Cortex of kidney (tissue), 1 donor: ENCODE measurements at places on chromosomes 11 and 22.

DNA sequence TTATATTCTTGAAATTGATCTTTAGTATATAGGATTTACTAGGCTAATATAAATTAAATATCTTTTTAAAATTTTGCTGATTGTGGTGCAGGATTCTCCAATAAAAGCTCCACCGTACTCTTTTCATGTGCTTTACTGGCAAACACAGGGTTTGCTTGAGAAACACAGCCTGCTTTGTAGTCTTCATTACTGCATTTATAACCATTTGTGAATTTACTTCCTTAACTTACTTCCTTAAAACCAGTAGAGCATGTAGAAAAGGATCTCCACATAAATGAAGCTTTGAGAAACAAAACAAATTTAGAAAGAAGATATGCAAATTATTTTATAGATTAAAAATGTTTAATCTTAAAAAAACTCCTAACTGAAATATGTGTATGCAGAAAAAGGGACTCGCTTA is 28.8 kb downstream of the SWAP70 start:
- no peak for DNase-seq

GRCh38 chr11:40314327-40314726 is 1145.1 kb downstream of the LRRC4C start:
- DNase-seq = no peak

DNA sequence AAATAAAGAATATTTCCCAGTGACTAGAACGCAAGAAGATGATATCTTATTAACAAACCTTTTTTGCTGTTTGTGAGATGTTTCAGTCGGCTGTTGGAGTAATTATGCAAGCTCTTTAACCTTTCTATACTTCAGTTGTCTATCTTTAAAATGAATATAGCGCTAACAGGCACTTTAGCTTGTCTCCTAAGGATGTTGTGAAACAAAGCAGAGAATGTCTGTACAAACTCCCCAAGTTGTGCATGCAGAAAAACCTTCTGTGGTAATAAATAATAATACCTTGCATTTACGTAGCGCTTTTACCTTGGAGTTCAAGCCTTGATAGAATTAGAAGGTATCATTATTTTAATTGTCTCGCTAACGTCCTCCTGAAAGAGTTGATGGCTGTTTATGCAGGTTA is 1.9 kb upstream of the KDM2A start:
- DNase-seq = no peak

GRCh38 chr11:57150454-57150917 is 31.3 kb upstream of the LRRC55 start:
- DNase-seq = no peak

GRCh38 chr11:78476066-78476465 is 58.4 kb upstream of the GAB2 start:
- no peak for DNase-seq

DNA sequence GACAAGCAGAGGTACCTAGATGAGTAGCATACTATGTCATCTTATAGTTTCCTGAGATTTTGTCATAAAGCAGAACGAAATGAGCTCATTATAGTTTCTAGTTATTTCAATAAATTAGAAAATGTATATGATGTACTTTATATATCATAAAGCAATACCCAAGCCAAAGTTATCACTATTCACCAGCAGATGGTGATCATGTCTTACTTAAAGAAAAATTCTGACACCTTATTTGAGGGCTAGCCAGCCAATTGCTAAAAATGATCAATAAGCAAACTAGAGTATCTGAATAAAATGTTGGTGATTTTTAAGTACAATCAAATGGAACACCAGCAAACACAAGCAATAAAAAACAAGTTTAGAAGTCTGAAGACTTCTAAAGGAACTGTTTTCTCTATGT is 44.1 kb downstream of the RSF1 start:
- DNase-seq = no peak

DNA sequence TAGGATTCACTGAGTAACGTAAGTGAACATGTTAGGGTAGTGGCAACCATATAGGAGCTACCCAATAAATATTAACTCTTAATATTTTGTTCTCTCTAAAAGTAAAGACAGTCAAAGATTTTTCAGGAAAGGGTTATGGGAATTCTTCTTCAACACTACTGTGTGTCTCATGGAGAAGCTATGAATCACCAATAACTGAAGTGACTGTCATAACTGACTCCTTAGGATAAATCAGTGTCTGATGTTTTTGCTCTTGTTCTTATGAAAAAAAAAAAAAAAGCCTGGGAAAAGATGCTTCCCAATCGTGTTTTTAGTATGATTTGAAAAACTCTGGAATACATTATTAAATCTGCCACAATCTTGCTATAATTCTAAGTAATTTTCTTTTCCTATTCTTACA is 111.2 kb upstream of the CEP126 start:
- no peak for DNase-seq

DNA sequence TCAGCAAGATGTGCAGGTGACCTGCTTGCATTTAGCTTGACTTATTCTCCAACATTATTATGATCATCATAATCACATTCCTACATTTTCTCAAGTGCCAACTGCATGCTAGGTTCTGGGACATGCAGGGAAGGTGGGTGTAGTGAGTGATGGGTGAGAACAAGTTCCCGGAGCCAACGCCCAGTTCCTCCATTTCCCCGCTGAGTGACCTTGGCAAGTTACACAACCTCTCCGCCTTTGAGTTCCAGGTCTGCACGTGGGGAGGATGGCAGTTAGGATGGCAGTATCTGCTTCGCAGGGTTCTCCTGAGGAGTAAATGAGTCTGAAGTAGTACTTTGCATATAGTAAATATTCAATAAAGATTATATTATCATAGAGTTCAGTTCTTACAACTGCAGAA is 140.3 kb downstream of the GRIK4 start:
- DNase-seq = no peak

- DNase-seq = no peak
Measured at GRCh38 chr11:103662880-103663279, 373.6 kb upstream of the DDI1 start.

- no peak for DNase-seq
Measured at GRCh38 chr11:44303401-44303938, 6.5 kb downstream of the ALX4 start.

- DNase-seq = no peak
Measured at GRCh38 chr11:76770642-76771445, 12.3 kb upstream of the TSKU start.

DNA sequence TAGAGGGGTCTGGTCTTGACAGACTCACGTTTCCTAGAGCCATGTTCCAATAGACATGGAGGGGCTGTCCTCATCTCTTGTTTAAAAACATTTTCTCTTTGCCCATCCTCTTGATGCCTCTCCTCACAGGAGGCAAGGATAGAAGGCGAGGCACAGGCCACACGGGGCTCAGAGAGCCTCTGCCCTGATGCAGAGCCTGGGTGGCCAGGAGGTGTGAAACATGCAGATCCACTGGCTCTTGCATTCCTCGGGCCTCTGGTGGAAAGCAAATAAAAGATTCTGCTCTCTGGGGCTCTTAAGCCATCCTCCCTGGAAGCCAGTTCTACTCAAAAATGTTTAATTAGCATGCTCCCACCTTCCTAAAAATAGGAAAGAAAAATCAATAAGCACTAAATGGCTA is 43.6 kb upstream of the NTM start:
- DNase-seq = no peak
